Substantia nigra (tissue), 51 donors: ENCODE measurements at places on chromosomes 3 and 15.

- no peak for DNase-seq
Observed at GRCh38 chr15:73818308-73818985, 54.9 kb upstream of the TBC1D21 start.

DNA sequence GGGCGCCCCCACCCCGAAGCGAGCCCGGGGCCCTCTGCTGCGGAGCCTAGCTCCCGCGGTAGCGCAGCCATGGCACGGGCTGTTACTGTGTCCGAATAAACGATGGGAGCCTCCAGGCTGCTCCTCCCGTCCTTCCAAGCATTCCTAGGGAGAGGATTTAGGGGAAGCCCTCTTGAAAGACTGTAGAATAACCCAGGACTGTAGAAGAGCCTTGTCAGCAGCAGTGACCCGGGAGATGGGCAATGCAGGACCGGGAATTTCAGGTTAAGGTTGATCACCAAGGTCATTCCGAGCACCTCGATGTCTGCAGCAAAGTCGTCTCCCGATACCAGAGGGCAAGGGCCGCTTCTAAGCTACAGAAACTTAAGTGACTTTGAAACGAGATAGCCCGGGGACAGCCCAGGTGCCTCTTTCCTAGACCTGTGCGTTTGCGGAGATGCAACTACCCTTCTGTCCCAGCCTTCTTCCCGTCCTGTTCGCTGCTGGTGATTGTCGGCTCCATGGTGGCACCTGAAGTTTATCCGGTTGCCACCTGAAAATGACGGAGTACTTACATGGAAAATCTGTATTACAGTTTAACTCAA lies 753 bp upstream of the MYO5A start:
- DNase-seq, result no peak

GRCh38 chr15:74027688-74028087 lies 33.2 kb downstream of the PML start:
- DNase-seq, result no peak

DNA sequence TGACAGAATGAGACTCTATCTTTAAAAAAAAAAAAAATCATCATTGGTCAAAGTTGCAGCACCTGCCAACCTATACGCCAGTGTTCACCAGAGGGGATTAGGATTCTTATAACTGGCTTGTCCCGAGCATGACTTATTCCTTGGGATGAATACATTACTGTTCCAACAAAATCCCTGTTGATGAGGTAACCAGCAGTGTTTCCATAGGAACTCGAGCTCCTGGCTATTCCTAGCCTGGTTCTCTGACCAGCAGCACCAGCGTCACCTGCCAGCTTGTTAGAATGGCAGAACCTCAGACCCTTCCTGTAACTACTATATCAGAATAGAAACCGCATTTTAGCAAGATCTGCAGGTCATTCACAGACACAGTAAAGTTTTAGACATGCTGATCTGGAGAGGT lies 364.4 kb downstream of the PTPRG start:
- no peak for DNase-seq

- no peak for DNase-seq
Observed at GRCh38 chr3:183779896-183780465, 45.4 kb downstream of the MAP6D1 start.

DNA sequence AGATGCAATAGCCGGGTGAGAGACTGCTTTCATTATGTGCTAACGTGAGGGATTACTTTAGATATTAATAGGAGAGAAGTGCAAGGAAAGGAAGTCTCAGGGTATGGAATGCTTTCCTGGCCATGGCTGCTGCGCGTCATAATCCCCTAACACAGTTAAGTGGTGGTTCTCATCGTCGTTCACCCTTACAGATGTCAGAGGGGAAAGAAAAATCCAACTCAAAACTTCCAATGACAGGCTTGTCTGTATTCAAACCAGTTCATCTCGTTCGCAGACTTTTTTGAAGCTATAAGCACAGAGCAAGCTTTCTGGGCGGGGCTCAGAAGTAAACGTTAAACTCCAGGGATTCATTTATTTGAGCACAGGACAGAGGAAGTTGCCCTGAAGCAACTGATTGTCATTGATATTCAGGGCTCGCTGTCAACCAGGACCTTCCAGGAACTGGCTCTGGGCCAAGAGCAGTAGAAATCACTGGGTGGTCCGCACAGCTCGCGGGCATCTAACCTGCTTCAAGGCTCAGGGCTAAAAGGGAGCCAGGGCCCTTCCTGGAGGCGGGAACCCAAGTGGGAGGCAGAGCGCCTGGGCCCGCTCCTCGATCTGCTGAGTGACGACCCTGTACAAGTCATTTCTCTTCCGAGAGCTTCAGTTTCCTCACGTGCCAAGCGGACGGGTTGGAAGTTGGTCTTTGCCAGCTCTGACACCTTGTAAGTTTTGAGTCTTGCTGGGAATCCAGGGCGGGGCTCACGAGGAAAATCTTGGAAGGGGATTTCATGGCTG lies 1.1 kb upstream of the LPP start:
- DNase-seq, result peak; percentile 64

DNA sequence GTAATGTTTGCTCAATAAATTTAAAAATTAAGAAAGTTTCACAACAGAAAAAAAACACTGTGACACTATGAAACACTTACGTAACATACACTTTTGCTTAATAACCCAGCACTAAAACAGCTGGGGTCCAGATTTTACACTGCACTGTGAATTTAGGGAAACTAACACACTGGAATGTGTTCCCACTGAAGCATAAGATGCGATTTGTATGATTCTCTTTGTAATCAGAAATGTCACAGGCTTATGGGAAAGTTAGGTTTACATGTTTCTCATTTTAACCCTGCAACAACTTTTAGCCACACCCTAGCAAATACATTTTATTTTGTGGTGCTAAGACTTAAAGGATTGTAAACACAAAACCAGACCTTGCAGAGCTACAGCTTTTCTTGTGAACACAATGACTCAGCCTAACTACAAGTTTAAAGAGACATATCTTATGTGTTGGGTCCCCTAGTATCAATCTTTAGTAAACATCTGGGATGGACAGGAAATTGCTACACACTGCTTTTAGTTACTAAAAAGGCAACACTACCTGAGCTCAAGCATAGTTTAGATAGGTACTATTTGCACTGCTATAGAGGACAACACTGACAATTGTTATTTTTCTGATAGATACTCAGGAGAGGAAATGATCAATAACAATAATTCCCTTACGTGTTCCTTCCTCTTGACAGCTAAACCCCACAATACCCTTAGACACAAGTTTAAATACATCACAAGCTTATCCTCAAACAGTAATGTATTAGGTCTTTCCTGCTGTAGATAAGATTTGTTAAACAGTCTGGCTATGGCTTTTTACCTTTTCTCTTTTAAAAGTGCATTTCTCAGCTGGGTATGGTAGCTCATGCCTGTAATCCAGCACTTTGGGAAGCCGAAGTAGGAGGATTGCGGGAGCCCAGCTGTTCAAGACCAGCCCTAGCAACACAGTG lies 3.8 kb downstream of the PLD1 start:
- no peak for DNase-seq

DNA sequence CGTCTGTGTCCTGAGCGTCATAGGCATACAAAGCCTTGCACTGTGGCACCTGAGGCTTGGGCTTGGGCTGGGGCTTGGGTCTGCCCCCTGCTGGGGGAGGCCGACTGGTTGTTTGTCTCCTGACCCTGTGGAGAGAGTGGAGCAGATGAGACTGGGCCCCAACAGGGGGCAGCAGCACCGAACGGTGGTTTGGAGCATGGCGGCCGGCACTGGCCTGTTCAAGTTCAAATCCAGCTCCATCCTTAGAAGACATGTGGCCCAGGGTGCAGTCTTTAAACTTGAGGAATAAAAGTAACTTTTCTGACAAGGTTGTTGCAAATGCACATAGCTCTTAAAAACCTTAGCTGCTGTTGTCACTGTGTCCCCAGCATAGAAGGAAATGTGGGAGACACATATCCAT lies 33.3 kb downstream of the CCNB2 start:
- DNase-seq, result peak; percentile 12

GRCh38 chr3:28326458-28326926 lies 22.0 kb upstream of the ZCWPW2 start:
- no peak for DNase-seq

DNA sequence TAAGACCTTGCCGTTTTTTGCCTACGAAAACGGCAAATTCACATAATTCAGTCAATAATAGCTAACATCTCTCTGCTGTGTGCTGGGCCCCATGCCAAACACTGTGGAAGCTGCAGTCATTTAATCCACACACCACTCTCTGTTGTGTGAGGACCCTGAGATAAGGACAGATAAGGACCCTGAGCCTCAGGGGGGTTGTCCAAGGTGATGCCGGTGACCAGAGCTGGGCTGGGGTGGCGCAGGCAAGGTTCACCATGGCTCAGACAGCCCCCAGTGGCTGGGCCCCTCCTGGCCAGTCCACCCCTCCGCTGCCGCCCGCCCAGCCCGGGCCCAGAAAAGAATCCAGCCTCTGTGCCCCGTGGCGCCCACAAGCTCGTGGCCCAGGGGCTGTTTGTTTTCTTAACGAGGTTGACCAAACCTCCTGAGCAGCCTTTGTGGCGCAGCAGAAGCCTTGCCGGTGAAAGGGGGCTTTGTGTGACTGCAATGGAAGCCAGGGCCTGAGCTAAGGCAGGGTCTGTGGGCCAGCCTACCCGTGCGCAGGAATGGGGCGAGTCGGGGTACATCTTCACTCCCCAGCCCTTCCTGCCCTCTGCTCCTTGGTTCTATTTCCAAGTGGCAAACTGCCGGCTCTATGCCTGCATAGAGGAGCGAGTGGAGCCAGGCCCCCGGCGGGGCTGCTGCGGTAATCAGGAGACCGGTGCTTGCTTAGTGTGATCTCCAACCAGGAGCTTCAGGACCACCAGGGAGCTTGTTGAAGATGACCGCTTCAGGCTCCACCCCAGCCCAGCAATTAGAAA lies 4.4 kb upstream of the SNX22 start:
- peak; percentile 43 for DNase-seq

DNA sequence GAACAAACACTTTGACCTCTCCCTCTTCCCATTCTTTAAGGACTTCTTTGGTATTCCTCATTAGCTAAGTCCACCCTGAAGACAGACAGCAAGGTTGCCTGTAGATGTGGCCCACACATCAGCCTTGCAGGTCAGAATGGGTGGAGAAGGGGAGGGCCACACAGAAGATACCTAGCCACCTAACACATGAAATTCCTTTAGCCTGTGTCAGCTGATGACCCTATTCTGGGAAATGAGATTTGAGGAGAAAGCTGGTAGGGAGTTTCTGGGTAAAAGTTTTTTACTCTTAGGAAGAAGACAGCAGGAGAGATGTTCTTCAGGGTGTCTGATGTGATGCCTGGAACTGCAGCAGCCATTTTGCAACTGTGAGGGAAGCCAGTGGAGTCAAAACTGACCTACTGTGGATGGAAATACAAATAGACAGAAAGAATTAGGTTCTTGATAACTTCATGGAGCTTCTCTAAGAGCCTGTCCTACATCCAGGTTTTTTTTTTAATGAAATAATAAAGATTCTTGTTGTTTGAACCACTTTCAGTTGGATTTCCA lies 17.8 kb upstream of the SMAD6 start:
- no peak for DNase-seq

DNA sequence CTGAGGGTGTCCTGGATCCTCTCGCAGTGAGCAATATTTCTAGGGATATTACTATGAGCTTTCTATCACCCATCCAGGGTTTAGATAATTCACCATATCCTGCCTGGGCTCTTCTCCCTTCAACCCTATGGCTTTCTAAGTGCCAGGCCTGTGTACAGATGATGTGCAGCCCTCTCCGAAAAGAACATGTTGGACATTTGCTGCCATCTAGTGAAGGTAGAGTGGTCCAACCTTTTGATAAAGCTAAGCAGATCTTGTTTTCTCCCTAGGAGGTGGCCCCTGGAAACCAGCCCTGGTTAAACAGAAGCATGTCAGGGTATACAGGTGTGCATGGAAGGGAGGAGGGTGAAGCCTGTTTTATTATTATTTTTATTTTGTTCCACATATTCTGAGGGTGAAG lies 27.9 kb upstream of the SCN10A start:
- DNase-seq, result no peak

- no peak for DNase-seq
Observed at GRCh38 chr3:155657161-155657560, 87.7 kb downstream of the PLCH1 start.

DNA sequence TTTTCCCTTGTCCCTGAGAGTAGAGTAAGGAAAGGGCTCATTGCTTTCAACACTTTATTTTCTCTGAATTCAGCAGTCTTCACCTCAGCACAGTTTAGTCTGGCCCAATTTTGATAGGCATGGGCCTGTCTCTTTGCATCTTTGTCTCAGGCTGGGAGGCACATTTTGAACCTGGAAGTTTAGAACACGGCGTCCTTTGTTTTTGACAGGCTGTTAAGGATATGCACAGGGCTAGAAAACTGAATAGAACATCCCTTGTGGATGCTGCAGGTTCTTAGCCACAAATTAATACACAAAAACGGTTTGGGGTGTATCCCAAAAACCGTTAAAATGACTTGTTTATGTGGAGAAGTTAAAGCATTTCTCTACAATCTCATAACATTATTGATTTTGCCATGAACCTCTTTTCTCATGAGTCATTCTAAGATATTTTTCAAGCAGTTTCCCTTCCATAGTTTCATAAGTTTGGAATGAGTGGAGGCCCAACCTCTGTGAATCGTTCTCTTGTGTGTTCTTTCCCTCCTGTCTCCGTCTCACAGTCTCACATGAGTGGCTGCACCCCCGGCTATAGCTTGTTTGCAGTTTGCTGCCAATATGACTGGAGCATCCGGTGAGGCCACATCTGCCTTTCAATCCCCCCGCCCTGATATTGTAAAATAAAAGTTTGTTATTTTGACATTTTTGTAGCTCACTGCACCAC lies 192.9 kb upstream of the EIF1B start:
- no peak for DNase-seq

DNA sequence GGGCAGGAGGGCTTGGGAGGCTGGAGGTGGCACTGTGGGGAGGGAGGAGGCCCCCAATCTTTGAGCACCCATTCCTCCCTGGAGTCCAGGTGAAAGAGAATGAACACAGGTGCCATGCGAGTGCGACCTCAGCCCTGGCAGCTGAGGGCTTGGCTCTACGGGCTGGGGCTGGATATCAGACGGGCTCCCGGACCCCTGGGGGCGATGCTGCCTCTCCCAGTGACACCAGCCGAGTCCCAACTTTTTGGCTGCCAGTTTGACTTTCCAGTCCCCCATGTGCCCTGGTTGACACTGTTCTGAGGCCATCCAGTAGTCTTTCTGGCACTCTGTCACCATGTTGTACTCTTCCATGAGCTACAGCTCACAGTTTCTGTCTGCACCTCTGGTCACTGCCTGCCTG lies 1.2 kb downstream of the VILL start:
- DNase-seq, result no peak

DNA sequence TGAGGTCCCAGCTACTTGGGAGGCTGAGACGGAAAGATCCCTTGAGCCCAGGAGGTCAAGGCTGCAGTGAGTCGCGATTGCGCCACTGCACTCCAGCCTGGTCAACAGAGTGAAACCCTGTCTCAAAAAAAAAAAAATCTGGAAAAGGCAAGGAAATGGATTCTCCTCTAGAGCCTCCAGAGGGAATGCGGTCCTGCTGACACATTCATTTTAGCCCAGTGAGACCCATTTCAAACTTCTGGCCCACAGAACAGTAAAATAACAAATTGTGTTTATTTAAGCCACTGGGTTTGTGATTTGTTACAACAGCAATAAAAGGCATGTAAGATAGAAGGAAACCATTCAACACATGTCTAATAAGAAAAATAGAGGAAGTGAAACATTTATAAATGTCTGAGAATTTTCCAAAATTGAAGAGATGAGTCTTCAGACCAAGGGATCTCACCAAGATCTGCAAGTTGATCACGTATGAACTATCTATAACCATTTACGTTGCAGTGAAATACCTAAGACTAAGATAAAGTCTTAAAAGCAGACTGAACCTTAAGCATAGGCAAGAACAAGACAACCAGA lies at the start of gene HTR3E:
HTR3E (plus strand) TSS at position 254 of the 573 bp plus-strand sequence. CDS start 466 bp downstream, outside the sequence.
- DNase-seq, result no peak

- peak; percentile 96 for DNase-seq
Observed at GRCh38 chr15:90233387-90234095, at the start of gene CIB1. TSS of gene CIB1 (minus strand) at chr15:90233941. CDS start at chr15:90233885, 56 bp downstream.

- no peak for DNase-seq
Observed at GRCh38 chr3:31103623-31104180, 209.2 kb upstream of the GADL1 start.
